ENCODE measurements at places on chromosomes 12 and 14.

- DNase-seq = no peak
Measured at GRCh38 chr12:12685305-12685704, 10.7 kb downstream of the GPR19 start.

GRCh38 chr14:53956427-53957201, at the start of gene BMP4:
TSS of gene BMP4 (minus strand) at chr14:53956825. CDS start at chr14:53952222, 4,603 bp downstream.
- DNase-seq = peak; percentile 90

DNA sequence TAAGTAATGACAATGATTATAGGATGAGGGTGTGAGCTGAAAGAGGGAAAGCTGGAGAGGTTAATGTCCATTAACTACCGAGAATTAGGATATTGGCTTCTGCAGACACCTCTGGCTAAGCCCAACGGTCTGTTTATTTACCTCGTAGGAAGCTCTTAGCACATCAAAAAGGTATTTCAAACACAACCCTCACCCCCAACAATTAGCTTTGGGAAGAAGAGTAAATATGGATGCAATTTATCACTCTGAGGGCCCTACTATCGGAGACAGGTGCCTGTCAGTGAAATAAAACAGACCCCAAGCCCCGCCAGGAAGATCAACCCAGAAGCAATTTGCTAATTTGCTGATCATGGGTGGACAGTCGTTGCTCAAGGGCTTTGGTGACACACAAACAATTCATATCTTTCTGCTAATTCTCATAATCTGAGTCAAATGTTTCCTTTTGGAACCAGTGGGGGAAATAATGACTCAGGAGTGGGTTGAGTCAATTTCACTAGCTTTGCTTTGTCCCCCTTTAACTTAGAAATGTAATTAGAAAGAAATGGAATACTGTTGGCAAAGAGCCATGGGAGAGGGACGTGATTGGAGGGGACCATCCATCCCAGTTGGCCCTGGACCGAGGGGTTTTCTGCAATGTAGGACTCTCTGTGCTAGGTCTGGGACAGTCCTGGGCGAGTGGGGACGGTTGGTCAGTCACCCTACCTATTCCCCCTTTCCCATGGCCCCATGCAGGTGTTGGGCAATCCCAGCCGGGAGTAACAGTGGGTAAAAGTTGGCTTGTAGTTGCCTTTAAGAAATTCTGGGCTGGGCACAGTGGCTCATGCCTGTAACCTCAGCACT, 99.1 kb upstream of the MED13L start:
- DNase-seq = peak; percentile 74

GRCh38 chr14:87829543-87829942, 163.4 kb downstream of the GALC start:
- DNase-seq = no peak

GRCh38 chr12:2653461-2653965, 141.3 kb upstream of the FKBP4 start:
- no peak for DNase-seq

DNA sequence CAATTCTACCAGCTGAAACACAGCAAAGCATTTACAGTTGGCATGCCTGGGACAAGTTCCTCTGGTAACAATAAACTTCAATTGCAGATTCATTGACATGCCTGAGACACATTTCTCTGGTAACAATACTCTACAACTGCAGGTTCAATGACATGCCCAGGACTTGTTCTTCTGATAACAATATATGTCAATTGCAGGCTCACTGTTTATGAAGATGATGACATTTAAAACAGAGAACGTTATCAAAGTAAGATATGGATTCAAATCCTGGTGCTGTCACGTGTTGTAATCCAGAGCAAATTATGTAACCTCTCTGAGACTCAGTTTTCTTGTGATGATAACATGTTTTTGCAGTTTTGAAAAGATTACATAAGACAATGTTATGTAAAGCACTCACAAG, 20.5 kb downstream of the KITLG start:
- DNase-seq = no peak

DNA sequence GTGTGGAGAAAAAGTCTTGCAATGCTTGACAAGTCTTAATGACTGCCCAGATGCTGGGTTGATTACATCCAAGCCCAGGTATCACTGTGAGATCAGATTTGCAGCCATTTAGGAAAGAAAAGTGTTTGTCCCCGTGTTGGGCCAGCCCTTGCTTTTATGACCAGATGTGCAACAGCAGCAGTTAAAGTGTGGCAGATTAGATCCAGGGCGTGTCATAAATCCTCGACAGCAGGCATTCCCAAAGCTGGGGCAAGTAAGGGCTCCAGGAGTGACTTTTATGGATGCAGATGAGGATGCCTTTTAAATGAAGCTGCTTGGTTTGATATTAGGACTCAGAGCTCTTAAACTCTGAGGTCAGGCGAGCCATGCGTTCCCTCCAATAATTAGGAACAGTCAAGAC, 1.7 kb downstream of the SMOC1 start:
- DNase-seq = no peak

DNA sequence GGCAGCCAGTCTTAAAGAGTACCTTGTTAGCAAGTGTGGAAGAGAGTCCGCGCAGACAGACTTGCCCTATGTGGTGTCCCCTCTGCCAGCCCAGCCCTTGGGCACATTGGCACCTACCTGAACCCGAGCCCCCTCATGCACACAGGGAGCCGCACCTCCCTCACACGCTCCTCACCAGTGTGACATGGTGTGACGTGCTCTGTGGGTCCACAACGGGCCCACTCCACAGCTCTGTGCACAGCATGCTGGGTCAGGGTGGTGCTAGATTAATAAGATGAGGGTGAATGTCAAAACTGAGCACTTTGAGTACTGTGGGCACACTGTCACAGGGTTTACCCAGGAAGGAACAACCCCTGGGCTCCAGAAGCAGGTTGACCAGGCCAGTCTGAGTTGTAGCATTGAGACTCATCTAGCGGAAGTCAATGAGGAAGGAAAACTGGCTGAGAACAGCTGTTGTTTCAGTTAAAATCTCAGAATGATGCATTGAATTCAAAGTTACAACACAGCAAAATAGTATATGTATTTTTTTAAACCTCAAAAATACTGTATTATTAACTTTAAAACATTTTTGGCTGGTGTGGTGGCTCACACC, 53.4 kb upstream of the AMN start:
- DNase-seq = no peak

All from muscle of back (tissue), 13 donors.